Ovary (tissue), 10 donors: ENCODE measurements at places on chromosomes 12 and 14.

- DNase-seq: no peak
Observed at GRCh38 chr12:79255288-79255687, 390.7 kb downstream of the SYT1 start.

- no peak for DNase-seq
Observed at GRCh38 chr12:52608826-52609630, 7.8 kb upstream of the KRT72 start.

DNA sequence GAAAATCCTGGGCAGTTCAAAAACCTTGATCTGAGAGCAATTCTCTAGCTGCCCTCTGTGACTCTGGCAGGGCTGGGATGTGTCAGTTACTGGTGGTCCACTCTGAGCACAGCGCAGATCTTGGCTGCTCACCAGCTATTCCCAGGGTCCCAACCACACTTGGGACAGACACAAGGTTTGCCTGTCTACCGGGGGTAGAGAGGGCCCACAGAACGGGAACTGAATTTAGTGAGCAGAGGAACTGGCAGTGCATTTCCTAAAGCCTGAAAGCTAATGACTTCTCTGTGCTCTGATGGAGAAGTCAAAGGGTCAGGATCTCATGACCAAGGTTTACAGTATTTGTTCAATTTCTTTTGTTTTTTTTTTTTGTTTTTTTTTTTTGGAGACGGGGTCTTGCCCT, 2.6 kb downstream of the PDE6H start:
- no peak for DNase-seq

- DNase-seq: no peak
Observed at GRCh38 chr12:57475271-57476161, 4.2 kb downstream of the ARHGAP9 start.

DNA sequence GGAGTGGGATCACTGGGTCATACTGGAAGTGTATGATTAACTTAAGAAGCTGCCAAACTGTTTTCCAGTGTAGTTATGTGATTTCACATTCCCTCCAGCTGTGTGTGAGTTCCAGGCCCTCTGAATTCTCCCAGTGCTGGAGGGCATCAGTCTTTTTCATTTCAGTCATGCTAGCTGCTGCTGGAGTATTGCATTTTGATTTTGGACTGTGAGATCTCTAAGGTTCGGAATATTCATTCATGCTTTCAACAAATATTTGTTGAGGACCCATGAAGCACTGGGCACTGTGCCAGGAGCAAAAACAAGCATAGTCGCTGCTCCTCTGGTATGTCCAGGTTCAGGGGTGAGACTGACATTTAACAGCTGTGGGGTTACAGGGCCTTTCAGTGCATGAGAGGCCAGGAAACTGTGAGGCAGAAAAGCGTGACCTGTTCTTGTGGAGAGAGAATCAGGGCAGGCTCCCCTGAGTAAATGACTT, 133.2 kb downstream of the SCARB1 start:
- DNase-seq: peak; percentile 76

DNA sequence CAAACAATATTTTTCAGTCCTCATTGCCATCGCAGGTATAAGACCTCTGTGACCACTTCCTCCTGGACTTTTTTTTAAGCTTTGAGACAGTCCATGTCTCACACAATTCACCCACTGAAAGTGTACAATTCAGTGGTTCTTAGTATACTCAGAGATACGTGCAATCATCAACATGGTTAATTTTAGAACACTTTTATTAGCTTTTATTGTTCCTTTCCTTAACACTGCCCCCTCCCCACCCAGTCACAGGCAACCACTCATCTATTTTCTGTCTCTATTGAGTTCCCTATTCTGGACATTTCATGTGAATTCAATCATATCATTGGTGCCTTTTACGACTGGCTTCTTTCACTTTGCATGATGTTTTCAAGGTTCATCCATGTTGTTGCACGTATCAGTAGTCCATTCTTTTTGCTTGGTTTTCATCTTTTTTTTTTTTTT, 16.2 kb downstream of the NCKAP5L start:
- no peak for DNase-seq

DNA sequence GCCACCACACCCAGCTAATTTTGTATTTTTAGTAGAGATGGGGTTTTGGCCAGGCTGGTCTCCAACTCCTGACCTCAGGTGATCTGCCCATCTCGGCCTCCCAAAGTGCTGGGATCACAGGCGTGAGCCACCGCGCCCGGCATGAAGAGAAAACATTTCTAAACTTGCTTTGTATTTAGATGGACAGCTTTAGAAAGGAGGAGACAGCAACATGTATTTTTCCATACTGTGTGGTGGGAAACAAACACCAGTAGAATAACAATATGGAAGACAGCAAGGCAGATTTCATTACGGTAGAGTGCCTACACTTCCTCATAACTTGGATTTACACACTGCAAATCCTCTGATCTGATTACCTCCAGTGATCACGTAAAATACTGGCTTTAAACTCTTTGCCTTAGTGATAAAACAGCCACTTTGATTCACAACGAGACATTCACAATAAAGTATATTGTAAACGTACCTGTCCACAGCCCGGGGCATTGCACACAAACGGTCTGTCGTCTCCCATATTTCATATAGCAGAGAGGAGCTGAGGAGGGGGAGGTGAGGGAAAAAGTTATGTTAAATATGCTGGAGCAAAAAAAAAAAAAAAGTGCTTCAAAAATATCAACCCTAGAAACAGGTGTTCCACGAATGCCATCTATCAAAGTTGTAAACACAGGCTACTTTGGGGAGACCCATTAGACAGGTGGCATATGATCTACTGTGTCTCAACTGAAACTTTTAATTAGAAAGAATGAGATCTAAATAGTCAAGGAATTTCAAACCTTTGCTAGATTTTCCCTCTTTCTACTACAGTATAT, 25.5 kb downstream of the ATF7 start:
- DNase-seq: no peak

DNA sequence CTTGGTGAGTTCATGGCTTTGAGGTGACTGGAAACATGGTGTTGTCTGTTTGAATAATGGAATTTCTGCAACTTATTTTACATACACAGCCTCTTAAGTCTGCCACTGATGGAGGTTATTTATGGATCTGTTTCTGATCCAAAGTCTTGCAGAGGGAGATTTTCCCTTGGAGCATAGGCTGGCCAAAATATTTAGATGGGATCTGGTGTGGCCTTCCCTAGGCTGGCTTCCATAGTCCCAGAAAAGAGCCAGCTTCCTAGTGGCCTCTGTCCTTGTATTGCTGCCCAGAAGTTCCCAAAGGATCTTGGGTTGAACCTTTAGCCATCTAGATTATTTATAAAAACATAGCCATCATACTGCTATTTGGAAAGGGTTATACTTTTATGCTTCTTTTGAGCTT, 491.1 kb upstream of the RGS6 start:
- DNase-seq: no peak

GRCh38 chr12:8922544-8922943, 8.2 kb downstream of the PHC1 start:
- DNase-seq: no peak

DNA sequence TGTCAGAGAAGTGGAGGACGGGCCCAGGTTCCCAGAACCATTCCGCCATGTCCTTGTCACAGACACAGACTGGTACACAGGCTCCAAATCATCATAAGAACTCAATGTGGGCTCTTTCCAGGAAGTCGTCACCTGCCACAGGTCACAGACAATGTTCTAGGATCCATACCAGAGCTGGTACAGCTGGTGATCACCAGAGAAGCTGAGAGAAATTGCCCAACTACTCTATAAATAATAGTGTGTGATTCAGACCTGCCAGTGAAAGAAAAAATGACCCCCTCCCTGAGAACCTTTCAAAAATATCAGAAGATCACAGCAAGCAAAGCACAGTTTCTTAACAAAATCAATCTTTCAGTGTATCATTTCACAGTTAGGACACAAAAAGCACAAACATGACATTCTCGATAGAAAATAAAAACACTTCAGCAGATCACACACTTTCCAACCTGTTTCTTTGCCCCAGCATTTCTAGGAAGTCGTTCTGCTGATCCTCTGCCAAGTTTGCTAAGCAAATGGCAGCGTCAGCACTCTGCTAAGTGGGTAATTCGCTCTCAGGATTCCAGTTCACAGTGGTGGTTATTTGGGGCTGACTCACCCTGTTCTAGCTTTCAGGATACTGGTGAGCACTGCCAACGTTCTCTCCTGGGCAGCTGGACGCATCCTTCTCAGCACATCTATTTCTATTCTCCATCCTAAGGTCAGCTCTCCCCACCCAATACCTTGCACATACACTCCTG, 223.3 kb upstream of the SFSWAP start:
- peak; percentile 60 for DNase-seq

GRCh38 chr14:100800041-100800440, 25.9 kb upstream of the MEG3 start:
- DNase-seq: no peak

GRCh38 chr14:34722723-34723545, 8.5 kb upstream of the CFL2 start:
- DNase-seq: peak; percentile 41

GRCh38 chr12:48958049-48958388, 732 bp upstream of the ARF3 start:
- no peak for DNase-seq

- DNase-seq: no peak
Observed at GRCh38 chr14:50044042-50044651, 72.2 kb downstream of the VCPKMT start.

GRCh38 chr12:104494137-104494792, 37.5 kb downstream of the CHST11 start:
- DNase-seq: peak; percentile 34

DNA sequence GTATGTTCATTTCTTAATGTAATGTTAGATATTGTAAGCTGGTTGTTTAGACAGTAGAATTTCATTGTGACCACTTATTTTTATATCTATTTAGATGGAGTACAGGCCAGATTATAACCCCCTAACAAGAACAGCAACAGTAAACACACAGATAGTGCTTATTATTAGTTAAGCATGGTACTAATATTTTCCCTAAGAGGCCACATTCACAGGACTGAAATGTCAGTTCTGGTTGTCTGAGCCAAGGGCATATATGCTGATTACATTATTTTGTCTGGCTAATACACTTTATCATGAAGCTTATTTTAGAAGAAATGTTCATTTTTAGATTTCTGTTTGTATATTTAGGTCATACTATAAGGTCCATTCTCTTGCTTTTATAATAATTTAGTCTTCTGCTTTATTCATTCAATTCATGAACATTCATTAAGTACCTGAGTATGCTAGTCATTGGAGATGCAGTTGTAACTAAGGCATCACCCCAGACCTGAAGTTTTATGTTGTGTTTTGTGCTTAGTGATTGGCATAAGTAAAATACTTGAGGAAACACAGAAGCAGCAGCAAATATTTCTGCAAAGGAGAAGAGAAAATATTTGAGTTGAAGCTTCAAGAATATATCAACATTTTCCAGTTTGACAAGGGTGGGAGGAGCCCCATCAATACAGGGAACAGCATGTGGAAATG, 413.7 kb downstream of the RAD51B start:
- DNase-seq: no peak

DNA sequence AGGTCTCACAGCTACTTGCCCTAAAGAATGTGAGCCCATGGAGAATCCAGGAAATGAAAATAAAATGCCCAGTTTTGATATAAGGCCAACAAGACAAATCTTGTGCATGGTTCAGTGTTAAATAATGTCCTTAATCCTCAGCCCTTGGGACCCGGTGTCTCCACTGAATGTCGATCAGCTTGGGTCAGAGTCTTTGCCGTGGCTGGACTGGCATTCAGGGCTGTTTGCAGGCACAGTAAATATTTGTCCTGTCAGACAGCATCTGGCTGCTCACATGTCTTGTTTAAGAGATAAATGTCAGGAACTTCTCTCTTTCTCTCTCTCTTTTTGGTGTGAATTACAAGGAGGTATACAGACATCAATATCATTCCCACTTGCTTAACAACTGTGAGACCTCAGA, 452.5 kb downstream of the FUT8 start:
- DNase-seq: no peak

DNA sequence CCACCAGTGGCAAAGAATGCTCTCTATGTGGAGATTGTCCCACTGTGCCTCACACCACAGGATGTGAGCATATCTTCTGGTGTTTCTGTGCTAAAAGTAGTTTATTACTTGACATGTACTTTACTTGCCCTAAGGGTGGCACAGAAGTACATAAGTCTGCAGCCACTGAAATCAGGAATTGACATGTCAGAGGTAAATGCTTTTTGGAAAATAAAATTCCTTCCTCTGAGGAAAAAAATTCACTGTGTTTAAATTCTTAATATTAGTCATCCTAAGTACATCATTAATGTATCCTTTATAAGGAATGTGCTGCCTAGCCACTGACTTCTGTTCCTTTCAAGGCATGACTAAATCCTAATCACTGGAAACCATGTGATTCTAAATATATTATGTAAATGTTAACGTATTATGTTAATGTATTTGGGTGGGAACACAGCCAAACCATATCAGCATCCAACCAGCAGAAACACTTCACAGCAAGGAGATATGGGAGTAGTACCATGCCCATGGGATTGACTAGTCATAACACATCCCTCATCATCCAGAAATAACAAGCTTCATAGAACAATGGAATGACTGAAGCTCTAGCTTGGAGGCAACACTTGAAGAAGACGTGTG, 239.7 kb upstream of the PPFIA2 start:
- no peak for DNase-seq

DNA sequence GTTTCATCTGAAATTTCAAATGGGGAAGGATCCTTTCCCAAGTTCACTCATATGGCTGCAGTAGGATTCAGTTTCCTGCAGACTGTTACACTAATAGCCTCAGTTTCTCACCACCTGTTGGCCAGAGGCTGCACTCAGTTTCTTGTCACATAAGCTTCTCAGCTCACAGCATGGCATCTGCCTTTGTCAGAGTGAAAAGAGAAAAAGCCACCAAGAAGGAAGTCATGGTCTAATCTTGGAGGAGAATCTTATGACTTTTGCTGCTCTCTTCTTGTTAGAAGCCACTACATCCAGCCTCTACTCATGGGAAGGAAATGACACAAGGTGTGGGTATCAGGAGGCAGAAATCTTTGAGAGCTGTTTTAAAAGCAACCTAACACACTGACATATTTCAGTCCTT, 39.4 kb upstream of the BTG1 start:
- DNase-seq: no peak

GRCh38 chr12:12365446-12365802, 8.5 kb downstream of the BORCS5 start:
- no peak for DNase-seq

- DNase-seq: no peak
Observed at GRCh38 chr12:50589650-50590435, 85.1 kb downstream of the DIP2B start.

GRCh38 chr14:66254038-66254437, 232.1 kb upstream of the CCDC196 start:
- no peak for DNase-seq

GRCh38 chr14:46147024-46147423, 504.6 kb downstream of the RPL10L start:
- no peak for DNase-seq

- DNase-seq: no peak
Observed at GRCh38 chr12:9897535-9897934, 16.2 kb downstream of the KLRF2 start.

DNA sequence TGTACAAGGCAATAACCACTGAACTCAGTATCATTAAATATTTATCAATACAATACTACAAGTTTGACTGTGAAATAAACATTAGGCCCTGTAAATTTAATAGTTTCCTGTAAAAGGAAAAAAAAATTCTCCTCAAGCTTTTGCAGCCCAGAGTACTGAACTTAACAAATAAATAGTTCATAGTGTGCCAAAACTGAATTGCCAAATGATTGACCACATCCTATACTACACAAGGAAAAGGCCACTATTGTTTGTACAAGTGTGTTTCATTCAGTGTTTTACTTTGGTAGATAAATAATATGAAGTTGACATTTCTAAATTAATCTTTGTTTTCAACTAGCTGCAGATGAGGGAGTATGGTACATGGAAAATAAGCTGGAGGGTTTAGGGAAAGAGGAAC, 379.6 kb downstream of the FLRT2 start:
- no peak for DNase-seq
